Stimulated activated CD8-positive, alpha-beta memory T cell treated with anti-CD3 and anti-CD28 coated beads, Interleukin-15, amount 100 ng/mL, for 48 hours (primary cell): ENCODE measurements at places on chromosomes 7 and 10.

DNA sequence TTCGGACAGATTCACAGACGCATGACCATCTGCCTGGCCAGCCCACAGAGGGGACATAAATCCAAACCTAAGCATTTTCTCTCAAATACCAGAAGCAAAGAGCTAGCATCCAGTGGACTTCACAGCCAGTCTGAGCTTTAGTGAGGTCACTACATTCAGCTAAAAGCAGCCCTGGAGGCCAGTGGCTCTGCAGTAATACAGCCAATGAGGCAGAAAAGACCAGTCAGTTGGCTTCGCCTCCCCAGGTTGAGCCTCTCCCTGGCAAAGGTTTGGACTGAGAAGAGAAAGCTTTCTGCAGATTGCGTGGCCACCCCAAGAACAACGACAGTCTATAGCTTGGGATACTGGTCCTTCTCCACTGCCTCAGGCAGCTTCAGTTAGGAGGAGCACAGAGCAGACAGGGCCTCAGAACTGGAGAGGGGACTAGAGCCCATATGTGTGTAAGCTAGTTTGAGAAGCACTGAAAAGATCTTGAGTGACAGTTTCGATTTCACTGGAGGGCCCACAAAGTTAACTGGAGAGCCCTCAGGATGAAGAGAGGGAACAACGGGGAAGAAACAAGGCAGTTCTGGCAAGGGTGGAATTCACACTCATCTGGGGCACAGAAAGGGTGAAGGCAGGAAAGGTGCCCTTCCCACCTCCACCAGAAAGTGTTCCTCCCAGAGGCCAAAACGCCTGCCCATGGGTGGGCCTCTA is 3.8 kb downstream of the WDR91 start:
- DNase-seq: no peak

- no peak for DNase-seq
Observed at GRCh38 chr7:148882841-148883265, 1.2 kb downstream of the EZH2 start.

- no peak for DNase-seq
Observed at GRCh38 chr7:35605760-35606159, 89.2 kb downstream of the HERPUD2 start.

DNA sequence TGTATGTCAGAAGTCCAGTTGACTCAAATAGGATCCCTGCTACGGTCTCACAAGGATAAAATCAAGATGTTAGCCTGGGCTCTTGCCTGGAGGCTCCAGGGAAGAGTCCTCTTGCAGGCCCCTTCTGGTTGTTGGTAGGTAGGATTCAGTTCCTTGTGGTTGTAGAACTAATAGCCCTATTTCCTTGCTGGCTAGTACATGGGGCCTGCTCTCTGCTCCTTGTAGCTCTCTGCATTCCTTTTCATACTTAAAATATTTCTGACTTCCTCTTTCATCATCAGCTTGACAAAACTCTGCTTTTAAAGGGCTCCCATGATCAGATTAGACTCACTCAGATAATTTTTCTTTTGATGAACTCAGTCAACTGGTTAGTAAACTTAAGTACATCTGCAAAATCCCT is 756.7 kb downstream of the GATA3 start:
- DNase-seq: no peak

GRCh38 chr7:18082169-18082568 is 54.5 kb upstream of the PRPS1L1 start:
- no peak for DNase-seq

DNA sequence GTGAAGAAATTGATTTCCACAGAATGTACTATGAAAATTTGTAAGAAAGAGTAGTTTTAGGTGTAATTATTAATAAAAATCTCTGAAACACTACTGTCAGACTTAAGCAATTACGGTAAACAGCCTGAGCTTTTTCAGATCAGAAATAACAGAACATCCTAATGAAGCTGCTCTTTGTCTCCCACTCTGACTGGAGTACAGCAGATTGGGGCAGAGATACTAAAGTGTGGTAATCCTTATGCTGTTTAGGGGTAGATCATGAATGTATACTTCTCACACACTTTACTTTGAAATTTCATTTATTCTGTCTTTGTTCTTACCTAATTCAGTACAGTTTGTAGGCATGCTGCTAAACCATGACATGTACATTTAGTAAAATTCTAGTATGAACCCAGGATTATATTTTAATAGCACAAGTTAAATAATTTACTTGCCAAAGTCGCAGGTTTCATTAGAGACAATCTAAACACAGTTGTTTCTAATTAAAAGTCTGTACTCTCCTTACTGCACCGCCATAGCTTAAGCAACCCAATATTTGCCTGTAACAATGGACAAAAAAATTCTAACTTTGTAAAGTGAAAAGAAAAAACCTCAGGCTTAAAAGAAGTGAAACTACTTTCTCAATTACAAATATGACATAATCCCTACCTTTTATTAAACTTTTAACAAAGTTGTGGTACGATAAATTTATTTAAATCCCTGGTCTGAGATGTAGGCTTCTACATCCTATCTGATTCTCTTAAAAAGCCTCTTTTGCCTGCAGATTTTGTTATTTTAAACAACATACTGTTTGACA is 88.8 kb downstream of the KMT2E start:
- no peak for DNase-seq

GRCh38 chr7:18890134-18890533 is 227.3 kb downstream of the TWIST1 start:
- no peak for DNase-seq

- no peak for DNase-seq
Observed at GRCh38 chr7:155348806-155349205, 51.1 kb downstream of the INSIG1 start.

DNA sequence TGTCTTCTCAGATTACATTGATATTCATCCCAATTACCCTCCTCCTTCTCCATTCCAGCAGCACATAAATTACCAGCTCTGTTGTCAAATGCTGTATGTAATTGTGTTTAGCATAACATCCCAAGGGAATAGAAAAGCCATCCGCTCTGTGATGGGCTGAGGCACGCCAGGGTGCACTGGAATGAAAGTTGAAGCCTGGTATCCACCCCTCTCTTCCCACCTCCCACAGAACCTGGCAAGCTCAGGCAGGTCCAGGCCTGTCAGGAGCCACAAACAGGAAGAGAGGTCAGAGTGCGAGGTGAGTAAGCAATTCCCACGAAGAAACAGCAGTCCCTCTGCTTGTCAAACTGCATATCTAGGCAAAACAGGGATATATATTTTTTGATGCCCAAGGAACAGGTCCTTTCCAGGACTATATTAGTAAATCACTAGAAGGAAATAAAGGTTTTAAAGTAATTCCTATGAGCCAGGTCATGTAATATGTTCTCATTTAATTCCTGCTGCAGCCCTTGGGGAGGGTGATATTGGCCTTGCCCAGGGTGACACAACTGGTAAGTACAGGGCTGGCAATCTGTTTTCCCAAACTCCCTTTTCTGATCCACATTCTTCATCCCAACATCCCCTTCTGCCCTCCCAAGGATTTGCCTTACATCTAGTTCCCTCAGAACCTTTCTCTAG is 155.6 kb upstream of the GHITM start:
- DNase-seq: no peak

GRCh38 chr10:102007796-102008195 is 48.2 kb downstream of the ARMH3 start:
- no peak for DNase-seq

DNA sequence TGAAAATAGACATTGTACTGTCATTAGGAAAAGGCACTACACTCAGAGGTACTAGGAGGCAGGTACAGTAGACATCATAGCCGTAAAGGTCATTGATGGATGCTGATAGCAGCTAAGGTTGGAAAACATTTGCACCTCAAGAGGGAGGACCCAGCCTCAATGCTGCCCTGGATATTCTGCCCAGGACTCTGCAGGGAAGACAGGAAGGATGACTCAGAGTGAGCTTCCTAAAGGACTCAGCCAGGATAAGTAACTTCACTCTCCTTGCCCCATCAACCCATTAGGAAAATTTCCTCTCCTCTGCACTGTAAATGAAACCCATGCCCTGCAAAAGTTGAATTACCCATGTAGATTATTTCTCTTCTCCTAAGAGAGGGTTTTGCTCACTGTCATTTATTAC is 617.9 kb upstream of the MKI67 start:
- no peak for DNase-seq

DNA sequence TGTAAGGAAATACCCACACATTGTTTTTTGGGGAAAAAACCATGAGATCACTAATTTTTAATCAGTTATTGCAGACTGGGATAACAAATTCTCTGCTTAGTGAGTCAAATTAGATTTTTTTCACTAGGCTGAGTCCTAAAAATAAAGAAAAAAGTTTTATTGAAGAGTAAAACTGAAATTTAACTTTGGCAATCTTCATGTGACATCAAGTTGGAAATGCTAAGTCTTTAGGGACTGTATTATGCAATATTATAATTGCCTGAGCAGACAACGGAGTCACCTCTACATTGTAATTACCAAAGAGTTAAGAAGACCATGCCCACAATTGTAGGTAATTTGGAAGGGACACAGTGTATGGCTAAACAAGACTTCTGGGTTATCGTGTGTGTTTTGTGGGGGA is 2.2 kb upstream of the CLEC5A start:
- DNase-seq: no peak

DNA sequence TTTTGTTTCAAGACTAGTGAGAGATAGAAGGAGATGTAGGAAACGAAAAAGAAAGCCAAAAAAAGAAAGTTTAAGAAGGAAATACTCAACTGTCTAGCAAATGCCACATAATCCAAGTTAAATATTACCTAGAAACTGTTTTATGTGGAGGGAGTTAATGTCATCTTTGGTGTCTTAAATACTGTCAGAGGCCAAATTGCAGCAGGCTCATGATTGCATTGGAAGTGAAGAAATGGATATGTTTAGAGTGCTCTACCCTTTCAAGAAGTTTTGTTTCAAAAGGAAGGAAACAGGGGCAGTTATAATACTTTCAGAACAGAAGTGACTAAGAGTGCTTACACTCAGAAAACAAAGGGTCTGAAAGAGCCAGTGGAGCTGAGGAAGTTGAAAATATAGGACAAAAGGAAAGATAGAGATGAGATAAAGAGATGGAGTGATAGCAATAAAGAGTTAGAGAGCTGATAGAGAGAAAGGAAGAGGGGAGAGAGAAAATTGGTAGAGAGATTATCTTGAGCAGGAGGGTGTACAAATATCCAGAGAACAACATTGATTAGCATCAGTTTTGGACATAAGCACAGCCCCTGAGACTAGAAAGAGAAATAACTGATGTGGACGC is 28.0 kb upstream of the GNAI1 start:
- DNase-seq: no peak

DNA sequence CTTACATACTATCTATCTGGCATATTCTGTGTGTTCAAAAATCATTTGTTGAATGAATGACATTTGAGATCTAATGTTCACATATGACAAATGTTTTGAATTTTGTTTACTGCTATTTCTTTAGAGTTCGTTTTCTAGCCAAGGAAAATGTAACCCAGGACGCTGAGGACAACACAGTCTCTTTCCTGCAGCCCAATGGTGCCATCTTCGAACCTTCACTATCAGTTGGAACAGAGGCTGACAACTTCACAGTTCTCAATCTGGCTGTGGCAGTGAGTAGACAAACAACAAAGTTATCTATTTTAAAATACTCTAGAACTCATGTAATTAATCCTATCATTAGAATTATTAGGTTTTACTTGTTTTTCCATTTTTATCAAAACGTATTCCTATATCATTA is 22.5 kb downstream of the CD36 start:
- no peak for DNase-seq

- peak; percentile 30 for DNase-seq
Observed at GRCh38 chr7:43572516-43573049, 10.3 kb upstream of the STK17A start.

DNA sequence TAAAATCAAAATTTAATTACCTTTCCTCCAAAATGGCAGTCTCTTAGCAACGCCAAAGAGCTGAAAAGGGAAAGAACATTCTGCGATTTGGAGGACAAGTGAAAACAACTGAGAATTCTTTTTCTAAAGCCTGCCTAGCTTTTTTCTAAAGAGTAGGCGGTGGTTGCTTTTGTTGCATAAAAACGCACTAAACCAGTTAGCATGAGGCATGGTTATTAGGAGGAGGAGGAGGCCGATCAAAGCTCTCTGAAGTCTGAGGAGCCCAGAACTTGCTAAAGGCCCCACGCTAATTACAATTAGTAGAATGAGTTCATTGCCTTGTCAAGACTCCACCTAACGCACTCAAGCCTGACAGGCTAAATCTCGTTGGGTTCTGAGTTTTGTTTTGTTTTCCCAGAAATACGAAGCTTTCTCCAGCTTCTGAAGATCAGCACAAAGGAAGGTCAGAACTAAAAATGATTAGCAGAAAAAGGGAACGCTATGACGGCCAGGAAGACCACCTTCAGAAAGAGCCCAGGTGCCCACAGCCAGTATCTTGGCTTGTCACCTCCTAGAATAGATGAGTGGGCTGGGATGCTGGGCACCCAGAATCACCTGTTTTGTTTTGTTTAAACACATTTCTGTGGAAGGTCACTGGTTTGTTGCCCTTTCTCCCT is 72.0 kb downstream of the FGFR2 start:
- DNase-seq: no peak

DNA sequence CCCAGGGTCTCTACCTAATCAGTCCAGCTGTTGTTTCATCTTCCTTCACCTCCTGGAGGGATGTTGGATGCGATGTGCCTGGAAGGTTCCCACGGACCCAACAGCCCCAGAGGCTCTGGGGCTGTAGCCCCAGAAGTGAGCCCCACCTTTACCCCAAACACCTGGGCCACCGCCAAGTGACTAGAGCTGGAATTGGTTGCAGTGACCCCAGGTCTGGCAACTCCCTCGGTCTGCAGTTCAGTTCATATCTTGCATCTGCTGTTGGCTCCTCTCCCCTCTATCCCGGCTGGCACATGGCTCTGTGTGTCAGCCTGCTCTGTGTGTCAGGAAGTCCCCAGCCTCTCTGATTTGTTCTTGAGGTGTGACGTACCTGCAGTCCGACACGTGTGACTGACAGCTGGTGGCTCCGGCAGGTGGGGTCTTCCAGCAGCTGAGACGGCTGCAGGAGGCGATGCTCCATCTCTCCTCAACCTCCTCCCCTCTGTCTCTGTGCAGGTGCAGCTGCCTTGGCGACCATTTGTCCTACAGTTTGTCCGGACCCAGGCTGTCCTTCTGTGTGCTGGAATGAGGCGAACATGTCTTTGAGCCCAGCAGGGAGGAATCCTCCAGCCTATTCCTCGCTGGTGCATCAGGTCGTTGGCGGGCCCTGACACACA is 38.6 kb downstream of the ELFN1 start:
- no peak for DNase-seq

- DNase-seq: no peak
Observed at GRCh38 chr7:137484326-137484725, 140.8 kb upstream of the PTN start.

DNA sequence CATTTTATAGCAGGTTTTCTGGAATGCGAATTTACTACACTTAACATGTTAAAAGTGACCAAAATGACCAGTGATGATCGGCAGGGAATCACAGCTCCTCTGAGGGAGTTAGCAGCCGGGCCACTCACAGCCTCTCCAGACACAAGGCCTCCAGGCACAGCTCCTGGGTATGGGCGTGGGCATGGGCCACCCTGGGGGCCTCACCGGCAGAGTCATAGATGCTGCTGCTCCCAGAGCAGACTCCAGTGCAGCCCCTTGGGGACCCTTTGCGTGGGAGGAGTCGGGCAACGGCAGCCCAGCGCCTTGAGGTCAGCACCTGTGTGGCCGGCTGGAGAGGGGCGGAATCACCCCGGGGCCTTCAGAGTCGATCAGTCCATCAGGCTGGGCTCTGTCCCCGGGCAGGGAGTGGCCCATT is 8.6 kb downstream of the KNDC1 start:
- DNase-seq: no peak

GRCh38 chr7:155167706-155168365 is 97.7 kb downstream of the HTR5A start:
- DNase-seq: no peak
